ENCODE measurements at places on chromosomes 1 and 21.

- DNase-seq = no peak
These were observed 64.9 kb downstream of the TAS1R2 start for GRCh38 chr1:18794561-18794960.

- no peak for DNase-seq
These were observed 27.7 kb downstream of the RPL5 start for GRCh38 chr1:92859400-92860039.

DNA sequence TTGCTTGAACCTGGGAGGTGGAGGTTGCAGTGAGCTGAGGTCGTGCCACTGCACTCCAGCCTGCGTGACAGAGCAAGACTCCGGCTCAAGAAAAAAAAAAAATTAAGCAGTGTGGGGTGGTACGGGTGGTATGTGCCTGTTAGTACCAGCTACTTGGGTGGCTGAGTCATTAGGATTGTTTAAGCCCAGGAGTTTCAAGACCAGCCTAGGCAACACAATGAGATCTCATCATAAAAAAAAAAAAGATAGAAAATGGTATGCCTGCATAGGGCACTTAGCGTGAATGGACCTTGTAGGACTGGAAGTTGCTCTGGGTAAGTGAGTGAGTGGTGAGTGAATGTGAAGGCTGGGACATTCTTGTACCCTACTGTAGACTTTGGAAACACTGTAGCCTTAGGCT lies 37.0 kb downstream of the TBCE start:
- no peak for DNase-seq

GRCh38 chr1:206631085-206631509 lies 4.2 kb upstream of the DYRK3 start:
- DNase-seq = no peak

- no peak for DNase-seq
These were observed 422.8 kb downstream of the CAMTA1 start for GRCh38 chr1:7207875-7208646.

- DNase-seq = no peak
These were observed 38.2 kb upstream of the USH2A start for GRCh38 chr1:216461466-216461865.

GRCh38 chr1:61207416-61207815 lies 125.1 kb downstream of the NFIA start:
- DNase-seq = no peak

DNA sequence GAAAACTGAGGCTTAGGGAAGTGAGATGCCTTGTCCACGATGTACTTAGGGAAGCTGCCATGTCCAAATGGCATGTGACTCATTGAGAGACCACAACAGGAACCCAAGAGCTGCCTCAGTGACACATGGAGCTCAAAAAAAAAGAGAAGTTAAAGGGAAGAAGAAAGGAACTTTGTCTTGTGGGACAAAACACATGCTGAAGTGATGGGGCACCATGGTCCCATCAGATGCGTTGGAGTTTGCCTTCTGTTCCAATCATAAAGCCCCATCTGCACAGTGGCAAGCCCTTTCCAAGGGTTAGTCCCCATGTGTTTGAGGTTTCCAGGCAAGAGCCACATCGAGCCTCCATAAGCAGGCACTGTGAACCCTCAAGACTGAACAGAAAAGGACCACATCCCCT lies 8.0 kb downstream of the MED8 start:
- DNase-seq = no peak

DNA sequence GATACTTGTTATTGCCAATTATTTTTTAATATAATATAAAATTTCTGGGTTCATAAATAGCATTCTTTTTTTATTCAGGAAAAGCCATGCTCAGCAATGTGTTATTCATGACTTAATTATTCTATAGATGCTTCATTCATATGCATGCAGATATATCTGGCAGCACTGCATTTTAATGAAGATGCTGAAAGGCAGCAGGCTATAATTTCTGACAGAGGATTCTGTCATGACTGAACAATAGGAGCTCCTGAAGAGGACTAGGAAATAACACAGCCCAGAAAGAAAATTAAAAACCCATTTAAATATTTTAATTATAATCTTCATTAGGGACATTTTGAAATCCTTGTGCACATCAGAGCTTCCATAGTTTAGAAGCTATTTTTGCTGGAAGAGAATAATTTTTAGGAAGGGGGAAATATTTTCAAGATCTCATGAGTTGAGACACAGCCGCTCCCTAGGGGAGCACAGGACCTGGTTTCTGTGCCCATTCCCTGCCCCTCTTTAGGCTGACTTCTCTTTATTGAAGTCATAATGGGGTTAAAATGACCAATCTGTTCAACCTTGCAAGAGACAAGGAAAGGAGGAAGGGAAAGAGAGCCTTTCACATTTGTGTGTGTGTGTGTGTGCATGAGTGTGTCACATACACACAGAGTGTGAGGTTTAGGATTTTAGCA lies 83.9 kb downstream of the RPE65 start:
- no peak for DNase-seq

DNA sequence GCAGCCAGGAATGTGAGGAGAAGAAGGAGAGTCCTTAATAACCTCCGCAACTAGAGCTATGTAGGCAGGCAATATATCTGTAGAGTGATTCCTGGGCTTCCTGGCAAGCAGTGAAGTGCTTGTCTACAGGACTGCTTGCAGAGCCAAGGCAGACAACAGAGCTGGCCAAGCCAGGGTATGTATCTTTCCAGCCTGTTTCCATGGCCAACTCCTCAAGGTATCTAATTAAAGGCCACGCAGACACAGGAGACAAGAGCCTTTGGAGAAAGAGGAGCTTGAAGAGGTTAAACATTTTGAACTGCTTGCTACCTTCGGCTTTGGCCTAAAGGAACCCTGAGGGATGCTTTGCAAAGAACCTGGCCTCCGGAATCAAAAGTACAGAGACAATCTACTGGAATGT lies 137.4 kb downstream of the PIGK start:
- DNase-seq = no peak

DNA sequence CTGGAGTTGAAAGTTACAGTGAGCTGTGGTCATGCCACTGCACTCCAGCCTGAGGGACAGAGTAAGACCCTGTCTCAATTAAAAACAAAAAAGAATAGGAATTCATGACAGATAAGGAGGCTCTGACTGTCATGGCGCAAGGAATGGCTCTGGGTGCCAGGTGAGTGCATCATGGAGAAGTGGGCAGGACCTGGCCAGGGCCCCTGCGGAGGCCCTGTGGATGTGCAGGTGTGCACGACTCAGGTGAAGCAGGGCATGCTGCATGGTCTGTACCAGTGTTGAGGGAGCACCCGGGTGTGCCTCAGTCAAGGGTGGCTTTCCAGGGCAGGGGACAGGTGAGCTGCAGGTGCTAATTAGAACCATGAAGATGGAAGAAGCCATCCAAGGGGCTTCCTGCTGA lies 14.0 kb downstream of the SLC1A7 start:
- no peak for DNase-seq

GRCh38 chr1:96487394-96487793 lies 234.2 kb upstream of the PTBP2 start:
- DNase-seq = no peak

GRCh38 chr1:84584126-84584525 lies 9.9 kb upstream of the CTBS start:
- no peak for DNase-seq
